Fibroblast of mammary gland (primary cell): ENCODE measurements at places on chromosomes 2 and 18.

DNA sequence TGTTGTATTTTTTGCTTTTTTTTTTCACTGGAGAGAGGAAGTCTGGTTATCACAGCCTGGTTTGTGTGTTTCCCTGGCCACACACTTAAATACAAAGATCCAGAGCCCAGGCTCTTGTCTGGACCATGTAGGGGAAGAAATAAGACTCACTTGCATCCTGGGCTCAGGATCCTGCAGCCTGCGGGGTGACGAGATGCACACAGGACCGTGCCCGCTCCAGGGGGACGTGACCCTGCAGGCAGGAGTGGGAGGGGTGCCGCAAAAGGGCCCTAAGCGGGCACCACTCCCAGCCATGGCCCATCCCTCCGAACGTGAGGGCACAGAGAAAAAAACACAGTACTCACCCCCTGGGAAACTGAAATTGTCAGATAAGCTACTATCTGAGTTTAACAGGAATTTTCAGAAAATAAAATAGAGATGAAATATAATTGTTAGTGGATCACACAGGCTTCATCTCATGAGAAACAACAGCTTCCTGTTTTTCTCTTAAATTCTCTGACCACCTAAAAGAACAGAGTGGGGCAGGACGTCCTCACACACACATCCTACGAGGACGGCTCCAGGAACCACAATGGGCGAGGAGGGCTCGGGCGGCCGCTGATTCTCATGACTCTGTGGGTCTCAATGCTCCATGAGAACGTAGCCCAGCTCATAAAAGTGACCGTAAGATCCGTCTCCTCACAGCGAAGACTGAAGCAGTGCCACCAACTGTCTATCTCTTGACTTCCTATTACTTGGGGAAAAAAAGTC lies 142.6 kb upstream of the ALKAL2 start:
- DNase-seq: no peak

DNA sequence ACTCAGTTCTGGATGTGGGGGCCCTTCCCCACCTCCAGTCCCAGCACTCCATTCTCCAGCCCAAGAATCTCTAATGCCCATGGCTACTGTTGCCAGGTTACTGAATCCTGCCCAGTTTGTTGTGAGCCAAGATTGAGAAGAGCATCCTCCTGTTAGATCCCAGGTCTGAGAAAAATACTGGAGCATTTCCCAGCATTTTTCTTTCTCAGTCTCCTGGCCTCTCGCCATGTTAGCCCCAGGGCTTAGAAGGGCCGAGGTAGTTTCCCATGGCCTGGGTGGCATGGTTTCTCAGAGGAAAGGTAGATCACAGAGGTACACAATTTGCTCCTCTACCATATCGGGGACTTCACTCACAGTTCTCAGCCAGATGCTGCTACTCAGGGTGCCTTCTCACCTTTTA lies 135.7 kb downstream of the OTX1 start:
- DNase-seq: no peak

GRCh38 chr2:168723275-168723899 lies 79.0 kb upstream of the NOSTRIN start:
- no peak for DNase-seq

GRCh38 chr2:11750422-11750821 lies 4.0 kb downstream of the LPIN1 start:
- DNase-seq: peak; percentile 52

GRCh38 chr2:212811036-212811805 lies 272.6 kb upstream of the ERBB4 start:
- peak; percentile 38 for DNase-seq

DNA sequence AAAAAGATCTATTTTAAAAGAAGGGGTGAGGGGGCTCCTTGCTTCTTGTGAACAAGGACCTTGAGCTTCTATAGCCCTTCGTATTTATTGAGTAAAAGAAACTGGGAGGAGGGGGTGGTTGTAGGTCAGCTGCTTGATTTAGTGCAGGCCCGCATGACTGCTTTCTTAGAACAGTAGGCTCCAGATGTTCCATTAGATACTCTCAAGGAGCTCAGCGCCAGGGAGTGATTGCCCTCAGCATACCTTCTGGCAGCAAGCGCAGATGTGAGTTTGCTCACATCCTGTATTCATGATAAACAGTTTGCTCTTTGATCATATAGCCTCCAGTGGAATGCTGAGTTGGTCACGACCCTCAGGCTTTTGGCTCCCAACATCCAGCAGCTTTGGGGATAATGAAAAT lies 108.9 kb upstream of the XPO1 start:
- DNase-seq: peak; percentile 79

DNA sequence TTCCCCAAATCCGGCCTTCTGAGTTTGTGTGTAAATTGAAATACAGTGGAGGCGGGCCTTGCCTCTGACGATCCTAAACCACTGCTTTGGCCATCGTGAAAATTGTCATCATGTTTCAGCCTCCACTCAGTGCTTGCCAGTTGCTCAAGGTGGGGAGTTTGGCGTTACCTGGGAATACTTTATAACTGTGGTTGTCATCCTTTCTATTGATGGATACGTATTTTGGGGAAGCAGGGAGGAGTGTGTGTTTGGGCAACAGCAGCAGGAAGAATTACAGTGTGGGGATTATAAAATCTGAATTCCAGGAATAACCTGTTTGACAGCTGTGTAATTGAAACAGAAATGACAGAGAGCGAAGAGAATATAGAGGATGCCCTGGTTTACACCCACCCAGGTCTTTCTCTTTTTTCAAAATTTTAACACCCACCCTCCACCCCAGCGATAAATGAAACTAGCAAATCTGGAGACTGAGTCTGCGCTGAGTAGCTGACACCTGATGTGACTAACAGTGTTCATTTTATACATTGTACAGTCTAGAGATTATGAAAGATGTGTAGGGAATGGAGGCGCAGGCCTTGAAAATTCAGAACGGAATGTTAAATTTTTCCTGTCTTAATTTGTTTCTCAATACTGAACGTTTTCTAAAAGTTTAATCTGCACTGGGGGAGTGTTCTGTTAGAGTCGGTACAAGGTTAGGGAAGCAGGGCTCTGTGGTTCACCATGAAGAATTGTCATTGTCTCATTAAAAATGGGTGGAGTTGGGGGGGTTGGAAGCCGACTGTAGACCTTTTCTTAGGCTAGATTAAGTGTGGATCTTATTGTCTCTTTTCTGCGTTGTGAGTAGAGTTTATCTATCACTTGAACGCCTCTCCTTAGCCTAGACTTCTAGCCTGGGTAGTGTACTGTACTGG lies 1.6 kb downstream of the MAP4K4 start:
- DNase-seq: peak; percentile 14

GRCh38 chr2:117057016-117057415 lies 757.5 kb upstream of the DDX18 start:
- DNase-seq: no peak

GRCh38 chr2:70785137-70785911 lies 5.1 kb downstream of the FIGLA start:
- DNase-seq: peak; percentile 37

- DNase-seq: peak; percentile 62
Measured at GRCh38 chr2:102301867-102302362, 9.4 kb upstream of the IL1RL1 start.

- peak; percentile 52 for DNase-seq
Measured at GRCh38 chr2:237744613-237745249, 53.8 kb upstream of the RBM44 start.

DNA sequence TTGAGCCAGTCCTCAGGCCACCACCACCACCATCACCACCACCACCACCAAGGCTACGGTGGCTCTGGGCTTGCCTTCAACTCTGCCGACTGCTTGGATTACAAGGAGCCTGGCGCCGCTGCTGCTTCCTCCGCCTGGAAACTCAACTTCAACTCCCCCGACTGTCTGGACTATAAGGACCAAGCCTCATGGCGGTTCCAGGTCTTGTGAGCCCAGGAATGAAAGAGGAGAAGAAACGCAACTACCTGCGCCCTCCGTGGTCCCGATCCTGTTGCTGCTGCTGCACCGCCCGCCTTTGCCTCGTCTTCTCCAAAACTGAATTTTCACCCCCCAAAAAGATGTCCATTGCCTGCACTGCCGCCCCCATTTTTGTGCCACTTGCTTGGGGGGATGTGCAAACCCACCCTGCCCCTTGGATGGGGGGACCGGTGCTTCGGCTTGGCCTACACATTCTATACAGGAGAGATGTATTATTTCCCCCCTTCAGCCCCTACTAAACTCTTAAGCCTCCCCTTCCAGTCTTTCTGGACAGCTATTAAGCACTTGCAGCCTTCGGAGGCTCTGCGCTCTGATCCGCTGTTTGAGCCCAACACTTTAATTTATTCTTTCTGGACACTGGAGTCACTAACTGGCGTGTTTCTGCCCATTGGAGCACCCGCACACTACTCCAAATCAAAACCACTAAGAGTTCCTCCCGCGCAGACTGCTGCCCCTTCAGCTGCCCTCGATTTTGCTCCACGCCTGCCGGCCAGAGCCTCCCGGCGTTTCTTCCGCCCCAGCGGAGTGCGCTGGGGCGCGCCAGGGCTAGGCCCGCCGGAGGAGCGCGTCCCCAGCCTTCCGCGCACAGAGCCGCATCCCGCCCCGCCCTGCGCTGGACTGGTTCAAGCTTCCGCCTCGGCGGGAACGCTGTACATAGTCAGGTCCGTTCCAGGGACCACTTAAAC lies 5.7 kb downstream of the OTX1 start:
- peak; percentile 22 for DNase-seq

GRCh38 chr2:73938718-73939352 lies 12.2 kb downstream of the DGUOK start:
- DNase-seq: peak; percentile 78

GRCh38 chr2:46915281-46915810 lies at the start of gene MCFD2:
TSS of gene MCFD2 (minus strand) at chr2:46915806. CDS start at chr2:46909171, 6,635 bp downstream.
- DNase-seq: peak; percentile 21

DNA sequence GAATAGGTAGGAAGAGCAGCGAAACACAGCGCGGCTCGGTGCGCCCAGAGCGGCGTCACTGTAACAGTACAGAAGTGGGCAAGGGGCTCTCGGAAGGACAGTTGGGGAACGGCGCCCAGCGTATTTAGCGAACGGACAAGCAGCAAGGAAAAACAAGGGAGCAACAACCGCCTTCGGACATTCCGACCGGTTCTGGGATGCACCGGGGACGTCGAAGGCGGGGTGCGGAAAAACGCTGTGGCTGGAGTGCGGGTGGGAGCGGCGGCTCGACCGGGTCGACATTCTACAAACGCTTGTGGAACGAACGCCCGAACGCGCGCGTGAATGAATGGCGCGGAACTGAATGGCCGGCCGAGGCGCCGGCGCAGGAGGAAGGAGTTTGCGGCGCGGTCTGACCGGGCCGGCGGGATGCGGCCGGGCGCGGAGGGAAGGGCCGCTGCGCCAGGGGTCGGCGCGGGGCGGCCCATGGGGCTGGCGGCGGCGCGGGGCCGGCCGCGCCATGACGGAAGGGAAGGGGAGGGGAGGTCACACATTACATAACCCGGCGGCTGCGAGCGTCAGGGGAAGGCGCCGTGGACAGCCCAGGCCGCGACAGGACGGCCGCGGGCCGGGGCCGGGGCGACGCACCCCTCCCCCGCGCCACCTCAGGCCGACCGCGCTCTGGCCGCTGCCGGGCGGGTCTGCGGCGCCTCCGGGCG lies 605 bp downstream of the REV1 start:
- peak; percentile 41 for DNase-seq
